ENCODE measurements at places on chromosomes 5 and 9.

GRCh38 chr9:131496844-131497405 is 5.8 kb upstream of the POMT1 start:
- DNase-seq = no peak

DNA sequence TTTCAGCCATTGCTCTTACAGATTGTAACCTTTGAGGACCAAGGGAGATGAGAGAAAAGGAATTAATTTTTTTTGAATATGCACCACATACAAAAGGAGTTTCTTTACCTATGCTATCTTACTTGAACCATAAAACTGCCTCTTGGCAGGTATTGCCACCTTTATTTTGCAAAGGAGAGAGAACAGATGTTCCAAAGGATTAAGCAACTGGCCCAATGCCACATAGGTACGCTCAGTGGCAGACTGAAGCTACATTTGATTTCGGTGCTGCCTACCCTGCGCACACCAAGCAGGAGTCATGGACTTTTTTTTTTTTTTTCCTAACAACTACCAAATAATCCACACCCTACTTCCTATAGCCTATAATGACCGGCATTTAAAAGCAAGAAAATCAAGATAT is 43.1 kb downstream of the SAXO1 start:
- no peak for DNase-seq

GRCh38 chr5:133086366-133086875 is 34.6 kb downstream of the HSPA4 start:
- DNase-seq = no peak

DNA sequence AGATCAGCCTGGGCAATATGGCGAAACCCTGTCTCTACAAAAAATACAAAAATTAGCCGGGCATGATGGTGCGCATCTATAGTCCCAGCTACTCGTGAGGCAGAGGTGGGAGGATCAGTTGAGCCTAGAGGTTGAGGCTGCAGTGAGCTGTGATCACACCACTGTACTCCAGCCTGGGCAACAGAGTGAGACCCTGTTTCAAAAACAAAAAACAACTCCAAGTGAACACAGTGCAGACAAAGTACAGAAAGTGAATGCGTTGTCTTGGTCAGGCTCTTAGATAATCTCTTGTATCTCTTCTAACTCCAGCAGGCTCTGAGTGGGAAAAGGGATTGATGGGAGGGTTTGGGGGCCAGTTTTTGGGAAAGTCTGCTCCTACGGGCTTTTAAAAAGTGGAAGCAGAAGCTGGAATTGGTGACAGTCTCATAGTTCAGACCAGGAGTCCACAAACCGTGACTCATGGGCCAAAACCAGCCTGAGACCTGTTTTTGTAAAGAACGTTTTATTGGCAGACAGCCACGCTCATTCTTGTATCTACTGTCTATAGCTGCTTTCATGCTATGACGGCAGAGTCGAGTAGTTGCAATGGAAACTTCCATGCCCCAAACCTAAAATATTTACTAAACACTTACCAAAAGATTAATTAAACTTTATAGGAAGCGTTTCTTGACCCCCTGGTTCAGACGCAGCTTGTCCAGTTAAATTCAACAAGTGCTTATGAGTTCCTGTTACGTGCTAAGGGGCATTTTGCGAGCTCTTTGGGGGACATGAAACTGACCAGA is 32.9 kb downstream of the NDST1 start:
- DNase-seq = no peak

DNA sequence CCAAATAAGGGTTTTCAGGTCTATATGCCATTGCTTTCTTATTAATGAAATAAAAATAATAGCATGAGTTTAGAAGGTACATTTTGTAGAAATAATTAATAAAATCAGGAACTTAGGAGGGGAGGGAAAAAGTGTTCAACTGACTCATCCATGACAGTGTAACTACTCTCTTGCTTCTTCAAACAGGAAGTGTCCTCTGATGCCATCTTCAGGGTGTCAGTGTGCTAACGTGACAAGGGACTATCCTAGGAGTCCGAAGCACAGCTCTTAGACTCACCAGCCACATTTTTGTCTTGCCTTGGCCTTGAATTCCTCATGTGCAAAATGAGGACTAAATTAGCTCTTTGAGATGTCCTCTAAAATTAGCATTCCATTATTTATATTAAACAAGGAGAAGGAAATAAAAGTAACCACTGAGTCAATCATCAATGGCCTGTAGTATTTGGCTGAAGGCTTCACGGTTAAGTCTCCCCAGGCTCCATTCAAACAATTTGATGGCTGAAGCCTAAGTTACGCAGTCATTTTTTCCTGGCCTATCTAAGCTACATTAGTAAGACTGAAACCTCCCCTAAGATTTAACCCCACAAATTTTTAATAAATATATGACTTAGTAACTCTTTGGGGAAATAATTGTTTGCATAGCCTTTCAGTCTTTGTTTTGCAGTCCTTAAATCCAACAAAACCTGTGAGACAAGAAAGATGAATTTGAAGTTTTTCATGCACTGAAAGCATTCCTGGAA is 151.1 kb downstream of the ARL15 start:
- DNase-seq = no peak

DNA sequence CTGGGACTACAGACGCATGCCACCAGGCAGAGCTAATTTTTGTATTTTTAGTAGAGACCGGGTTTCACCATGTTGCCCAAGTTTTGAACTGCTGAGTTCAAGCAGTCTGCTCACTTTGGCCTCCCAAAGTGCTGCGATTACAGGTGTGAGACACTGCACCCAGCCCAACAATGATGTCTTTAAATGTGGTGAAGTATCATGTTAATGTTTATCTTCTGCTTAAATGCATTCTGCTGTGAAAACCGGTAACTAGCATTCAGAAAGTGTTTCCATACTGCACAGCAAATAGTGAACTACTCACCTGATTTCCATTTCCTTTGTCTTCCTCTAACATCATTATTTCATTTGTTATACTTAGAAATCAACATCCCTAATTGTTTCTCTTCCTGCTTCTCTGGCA is 264.0 kb upstream of the ITGA1 start:
- no peak for DNase-seq

DNA sequence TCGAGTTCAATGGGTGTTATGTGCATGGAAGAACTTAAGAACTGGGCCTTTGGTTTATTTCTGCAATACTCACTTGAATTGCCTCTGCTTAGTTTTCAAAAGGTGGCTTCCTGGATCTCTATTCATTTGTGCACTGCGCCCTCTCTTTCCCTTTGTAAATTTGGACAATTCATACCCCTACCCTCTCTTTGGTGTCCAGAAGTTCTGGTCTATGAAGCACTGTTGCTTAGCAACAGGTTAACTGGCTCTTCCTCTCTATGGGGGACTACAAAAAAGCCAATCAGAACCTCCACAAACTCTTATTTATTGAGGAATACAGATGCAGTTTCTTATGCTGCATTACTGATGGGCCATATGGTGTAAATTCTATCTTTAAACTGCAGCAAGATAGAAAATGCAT is 13.5 kb upstream of the FAM120A start:
- DNase-seq = no peak

- DNase-seq = no peak
Observed at GRCh38 chr5:59034498-59035186, 451.8 kb downstream of the RAB3C start.

- no peak for DNase-seq
Observed at GRCh38 chr5:74552101-74552500, 88.4 kb downstream of the ENC1 start.

GRCh38 chr9:134014946-134015345 is 10.3 kb upstream of the BRD3OS start:
- no peak for DNase-seq

GRCh38 chr9:4879115-4879558 is 86.4 kb downstream of the RCL1 start:
- DNase-seq = no peak

DNA sequence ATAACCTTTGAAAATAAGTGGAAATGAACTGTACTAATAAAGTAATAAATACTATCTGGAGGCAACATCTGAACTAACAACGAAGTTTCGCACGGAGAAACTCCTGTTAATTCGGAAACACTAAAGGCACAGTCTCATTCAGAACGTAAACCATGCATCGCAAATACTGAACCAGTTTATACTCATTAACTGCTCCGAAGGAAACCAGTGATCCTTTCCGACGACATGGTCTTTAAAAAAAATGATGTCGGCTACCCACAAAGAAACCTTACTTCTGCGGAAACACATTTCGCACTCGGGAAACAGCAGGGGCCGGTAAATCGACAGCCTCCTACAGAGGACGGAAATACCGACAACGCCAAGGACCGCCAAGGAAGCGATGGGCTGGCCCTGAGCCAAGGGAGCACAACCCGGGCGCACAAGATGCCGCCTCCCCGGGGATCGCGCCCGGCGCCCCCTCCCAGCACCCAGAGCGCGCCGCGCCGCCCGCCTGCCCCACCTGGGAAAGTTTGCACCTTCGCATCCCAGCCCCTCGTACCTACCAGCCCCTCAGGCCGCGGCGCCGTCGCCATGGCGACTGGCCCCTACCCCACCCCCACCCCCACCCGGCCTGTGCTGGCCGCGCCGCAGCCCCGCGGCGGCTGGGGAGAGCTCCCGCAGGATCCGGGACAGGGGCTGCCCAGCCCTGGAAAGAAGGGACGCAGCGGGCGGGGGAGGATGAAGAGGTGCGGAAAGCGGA is 732 bp downstream of the PRKAA1 start:
- DNase-seq = peak; percentile 44

- no peak for DNase-seq
Observed at GRCh38 chr5:6432206-6432605, 16.5 kb upstream of the UBE2QL1 start.

- no peak for DNase-seq
Observed at GRCh38 chr5:76626738-76627137, 3.5 kb upstream of the F2RL2 start.

DNA sequence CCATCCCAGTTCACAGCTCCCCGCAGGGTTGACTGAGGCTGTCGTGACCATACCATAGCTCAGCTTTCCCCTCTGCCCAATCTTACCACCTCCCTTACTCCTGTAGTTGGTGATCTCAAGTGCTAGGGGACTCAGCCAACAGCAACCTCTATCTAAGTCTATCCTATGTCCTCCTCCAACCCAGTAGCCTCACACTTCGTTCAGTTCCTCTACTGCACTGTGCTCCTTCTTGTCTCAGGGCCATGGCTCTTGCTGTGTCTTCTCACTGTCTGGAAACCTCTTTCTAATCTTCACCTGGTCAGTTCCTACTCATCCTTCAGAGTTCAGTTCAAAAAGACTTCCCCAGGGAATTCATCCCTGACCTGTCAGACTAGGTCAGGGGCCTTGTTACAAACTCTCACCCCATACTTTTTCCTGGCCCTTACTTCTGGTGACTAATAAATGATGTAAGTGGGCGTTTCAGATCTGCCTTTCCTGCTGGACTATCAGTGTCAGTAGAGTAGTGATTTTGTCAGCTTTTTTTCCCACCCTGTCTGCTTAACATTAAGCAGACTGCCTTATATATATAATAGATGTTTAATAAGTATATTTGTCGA is 53.6 kb upstream of the NR3C1 start:
- no peak for DNase-seq

- no peak for DNase-seq
Observed at GRCh38 chr9:85157772-85158171, 488.2 kb downstream of the NTRK2 start.
